ENCODE measurements at places on chromosomes 4 and X.

DNA sequence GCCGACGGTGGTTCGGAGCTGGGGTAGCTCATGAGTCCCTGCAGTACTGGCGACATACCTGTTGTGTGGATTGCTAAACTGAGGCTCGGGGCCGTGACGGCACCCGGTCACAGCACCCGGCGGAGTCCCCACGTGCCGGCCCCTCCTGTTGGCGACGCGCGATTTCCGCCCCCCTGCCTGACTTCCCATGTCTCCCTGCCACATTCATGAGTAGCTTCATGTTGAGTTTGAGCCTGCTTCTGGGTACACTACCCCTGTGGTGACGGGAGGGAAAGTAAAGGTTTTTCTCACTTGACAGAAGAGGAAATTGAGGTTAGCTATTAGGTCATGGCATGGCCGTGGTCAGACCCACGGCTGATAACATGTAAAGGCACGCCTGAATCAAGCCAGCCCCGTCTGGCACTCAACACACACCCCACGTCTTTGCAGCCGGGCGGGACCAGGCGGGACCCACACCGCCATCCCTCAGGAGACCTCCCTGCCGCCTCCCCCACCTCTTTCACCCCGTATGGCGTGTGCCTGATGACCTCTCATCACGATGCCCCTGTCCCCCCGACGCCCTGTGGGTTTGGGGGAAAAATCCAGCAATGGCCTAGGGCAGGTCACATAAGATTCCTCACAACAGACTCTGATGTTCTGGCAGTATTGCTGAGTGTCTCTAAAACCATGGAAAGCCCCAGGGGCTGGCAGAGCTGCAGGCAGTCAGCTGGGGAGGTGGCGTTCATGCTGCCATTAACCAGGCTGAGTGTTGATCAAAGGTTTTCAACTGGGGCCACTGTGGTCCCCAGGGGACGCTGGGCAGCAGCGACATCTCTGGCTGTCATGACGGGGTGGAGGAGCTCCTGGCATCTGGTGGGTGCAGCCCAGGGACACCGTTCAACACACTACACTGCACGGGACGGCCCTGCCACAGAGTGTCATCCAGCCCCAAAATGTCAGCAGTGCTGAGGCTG, 29.2 kb downstream of the P2RY8 start:
- DNase-seq: no peak

DNA sequence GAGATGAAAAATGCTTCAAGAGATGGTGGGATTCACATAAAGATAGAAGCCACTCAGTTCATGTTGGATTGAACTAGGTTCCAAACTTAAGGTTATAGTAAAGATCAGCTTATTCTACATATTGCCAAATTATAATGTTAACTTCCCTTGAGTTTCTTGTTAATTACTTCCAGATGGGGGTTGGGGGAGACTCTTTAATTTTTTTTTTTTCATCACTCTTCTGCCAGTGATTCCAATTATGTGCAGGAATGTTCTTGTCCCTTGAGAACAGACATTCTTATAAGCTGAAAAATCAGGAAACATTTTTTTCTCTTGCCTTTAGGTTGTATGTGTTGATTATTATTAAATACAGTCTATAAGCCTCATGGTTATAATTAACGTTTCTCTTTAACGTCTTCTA, 30.0 kb downstream of the MND1 start:
- DNase-seq: no peak

DNA sequence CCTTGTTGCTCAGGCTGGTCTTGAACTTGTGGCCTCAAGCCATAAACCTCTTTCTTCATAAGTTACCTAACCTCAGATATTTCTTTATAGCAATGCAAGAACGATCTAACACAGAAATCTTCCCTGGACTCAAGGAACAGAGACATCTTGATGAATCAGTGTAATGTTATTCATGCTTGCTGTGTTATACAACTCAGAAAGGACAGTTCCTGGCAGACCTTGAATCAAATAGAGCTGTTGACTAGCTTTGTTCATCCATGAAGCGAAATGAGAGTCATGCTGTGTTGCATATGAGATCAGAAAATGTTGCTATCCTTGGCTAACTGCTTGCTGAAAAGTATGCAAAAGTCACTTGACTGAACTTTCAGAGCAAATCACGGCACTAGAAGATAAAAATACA, 72.6 kb upstream of the ARHGAP24 start:
- no peak for DNase-seq

DNA sequence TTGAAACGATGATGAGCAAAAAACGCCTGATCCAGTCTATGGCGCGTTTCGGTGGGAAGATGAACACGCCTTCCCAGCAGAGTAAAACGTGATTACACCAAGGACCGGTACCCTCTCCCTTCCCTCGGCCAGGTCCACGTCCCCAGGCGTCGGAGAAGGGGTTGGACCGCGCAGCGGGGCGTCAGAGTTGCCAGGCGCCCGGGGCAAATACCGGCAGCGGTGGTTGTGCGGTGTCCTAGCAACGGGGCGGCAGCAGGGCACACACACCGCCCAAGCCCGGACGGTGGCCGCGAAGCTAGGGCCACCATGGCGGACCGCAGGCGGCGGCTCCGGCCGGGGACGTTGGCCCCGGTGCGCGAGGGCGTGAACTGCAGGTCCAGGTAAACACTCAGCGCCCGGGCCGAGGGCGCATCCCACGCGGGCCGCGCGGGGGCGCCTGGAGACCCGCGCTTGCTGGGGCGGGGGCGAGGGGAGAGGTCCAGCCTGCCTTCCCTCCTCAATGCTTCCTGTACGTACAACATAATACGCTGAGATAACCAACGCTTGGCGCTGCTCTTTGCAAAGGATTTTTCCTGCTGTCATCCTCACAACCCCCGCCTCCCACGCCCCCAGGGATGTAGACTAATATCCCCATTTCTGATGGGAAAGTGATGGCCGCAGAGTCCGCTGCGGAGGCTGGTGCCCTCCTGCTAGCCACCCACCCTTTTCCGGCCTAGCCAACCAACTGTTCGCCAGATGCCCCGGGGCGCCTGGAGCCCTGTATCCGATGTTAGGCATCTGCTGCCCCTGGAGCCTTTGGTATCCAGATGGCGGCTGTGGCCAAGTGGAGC, at the start of gene FAM47E:
TSS of gene FAM47E (plus strand) at position 281 of the 830 bp plus-strand sequence. CDS start at position 307, 26 bp downstream.
- no peak for DNase-seq

DNA sequence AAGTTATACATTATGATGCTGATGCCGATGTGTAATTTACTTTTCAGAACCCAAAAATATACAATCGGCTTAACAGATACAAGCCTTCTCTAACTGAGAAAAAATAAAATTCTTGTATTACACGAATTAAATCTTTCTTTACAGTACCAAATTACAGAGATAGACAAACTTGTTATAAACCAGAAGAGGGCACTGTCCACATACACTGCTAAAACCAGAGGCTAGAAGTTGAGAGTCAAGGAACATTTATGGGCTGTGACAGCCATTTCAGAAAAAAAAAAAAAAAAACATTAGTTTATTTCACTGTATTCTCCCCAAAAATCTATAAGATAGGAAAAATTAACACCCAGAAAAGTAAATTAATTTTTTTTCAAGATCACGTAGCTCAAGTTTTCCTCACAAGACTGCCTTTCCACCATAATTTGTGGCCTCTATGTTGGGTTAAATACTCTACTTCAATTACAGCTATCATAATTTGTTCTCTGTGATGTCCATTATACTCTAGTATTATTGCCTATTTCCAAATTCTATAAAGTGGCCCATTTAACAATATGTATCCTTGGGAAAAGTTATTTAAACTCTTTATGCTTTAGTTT, 12.0 kb downstream of the EREG start:
- DNase-seq: no peak

DNA sequence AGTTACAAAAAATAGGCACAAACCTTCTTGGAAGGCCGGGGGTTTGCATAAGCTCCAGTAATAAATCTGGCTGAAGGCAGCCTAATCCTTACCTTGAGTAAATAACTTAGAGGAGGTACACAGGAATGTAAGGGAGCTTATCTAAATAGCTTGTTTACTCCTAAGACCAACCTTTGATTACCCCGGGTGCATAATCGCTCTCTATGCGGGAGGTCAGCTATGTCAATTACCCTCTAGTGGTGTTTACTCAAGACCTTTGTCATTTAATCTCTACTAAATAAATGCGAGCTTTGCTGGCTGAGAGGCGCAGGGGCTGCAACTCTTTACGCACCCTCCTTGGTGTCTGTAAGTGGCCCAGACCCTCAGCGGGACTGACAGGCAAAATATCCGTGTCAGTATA, 50.2 kb upstream of the MAP9 start:
- no peak for DNase-seq

DNA sequence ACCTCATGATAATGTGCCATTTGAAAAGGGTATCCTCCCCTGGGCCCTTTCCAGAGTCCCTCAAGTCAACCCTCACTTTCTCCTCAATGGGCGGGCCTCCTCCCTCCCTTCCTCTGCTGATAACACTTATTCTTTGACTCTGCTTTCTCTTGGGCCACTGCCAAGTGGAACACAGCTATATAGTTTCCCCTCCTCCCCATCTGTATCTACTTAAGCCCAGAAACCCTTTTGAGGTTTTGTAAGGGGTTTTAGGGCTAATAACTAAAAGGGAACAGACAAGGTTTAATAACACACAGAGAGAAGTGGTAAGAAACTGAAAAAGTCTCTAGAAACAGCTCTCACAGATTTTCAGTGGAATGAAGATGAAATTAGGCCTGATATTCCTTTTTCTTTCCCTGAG, 116.7 kb downstream of the GPC3 start:
- DNase-seq: no peak

GRCh38 chr4:74878323-74878722, 54.6 kb upstream of the PARM1 start:
- no peak for DNase-seq

Data from stimulated activated CD4-positive, alpha-beta T cell treated with anti-CD3 and anti-CD28 coated beads, Interleukin-1b, Interleukin-23, amount 100 ng/mL, for 1 hour (primary cell).